Renal cortical epithelial cell (primary cell): ENCODE measurements at places on chromosomes 16 and 17. TPM values are rescaled to one million over a fixed set of nuclear protein-coding genes. Genes with fewer than 3 reads are reported as not detected.

CCDC40 gene
- total RNA-seq, result 1.4 and 23.4 TPM in 2 replicates

GRCh38 chr16:73878611-73879010 is 418.0 kb upstream of the PSMD7 start:
- peak; percentile 77 for DNase-seq

PIPOX gene
- total RNA-seq, result 0.94 TPM in 1 of 2 replicates, not detected in the other

- DNase-seq, result no peak
These were observed 52.4 kb upstream of the ETV4 start for GRCh38 chr17:43598357-43599045.

GRCh38 chr16:1335996-1336395 is 2.6 kb downstream of the BAIAP3 start:
- DNase-seq, result no peak

DRC7 gene
- 2.9 TPM in 1 of 2 replicates, not detected in the other for total RNA-seq

TPSD1 gene
- total RNA-seq, result not detected in 2 replicates

C16orf92 gene
- not detected in 2 replicates for total RNA-seq

HS3ST3A1 gene
- total RNA-seq, result 5.7 and 8.6 TPM in 2 replicates

NOG gene
- total RNA-seq, result 1.1 and 38.7 TPM in 2 replicates

HCRT gene
- total RNA-seq, result not detected in 2 replicates

DNA sequence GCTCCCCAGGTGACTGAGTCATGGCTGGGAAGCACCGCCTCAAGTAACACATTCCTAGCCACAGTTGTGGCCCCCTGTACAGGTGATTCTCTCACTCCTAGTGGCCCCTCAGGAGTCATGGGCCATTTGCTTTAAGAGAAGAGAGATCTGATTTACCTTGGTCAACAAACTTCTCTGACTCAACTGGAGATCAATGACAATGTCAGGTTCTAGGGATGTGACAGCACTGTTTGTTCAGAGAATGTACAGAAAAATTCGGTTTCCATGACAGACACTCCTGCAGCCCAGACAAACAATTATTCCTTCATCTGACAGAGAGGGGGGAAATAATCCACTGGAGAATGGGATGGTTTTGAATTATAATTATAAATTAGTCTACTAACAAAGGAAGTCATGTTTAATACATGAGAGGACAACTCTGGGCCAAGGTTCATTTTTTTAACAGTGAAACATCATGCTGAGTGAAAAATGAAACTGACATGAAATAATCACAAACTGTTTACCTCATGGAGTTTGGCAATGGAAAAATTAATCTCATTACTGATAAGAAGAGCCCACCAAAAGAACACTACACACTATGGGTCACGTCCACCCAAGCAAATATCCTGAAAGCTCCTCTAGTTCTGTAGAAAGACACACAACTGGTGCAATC is 9.7 kb downstream of the ERN1 start:
- DNase-seq, result no peak

GRCh38 chr16:57041182-57042156 is 50.9 kb upstream of the CPNE2 start:
- peak; percentile 36 for DNase-seq

DNA sequence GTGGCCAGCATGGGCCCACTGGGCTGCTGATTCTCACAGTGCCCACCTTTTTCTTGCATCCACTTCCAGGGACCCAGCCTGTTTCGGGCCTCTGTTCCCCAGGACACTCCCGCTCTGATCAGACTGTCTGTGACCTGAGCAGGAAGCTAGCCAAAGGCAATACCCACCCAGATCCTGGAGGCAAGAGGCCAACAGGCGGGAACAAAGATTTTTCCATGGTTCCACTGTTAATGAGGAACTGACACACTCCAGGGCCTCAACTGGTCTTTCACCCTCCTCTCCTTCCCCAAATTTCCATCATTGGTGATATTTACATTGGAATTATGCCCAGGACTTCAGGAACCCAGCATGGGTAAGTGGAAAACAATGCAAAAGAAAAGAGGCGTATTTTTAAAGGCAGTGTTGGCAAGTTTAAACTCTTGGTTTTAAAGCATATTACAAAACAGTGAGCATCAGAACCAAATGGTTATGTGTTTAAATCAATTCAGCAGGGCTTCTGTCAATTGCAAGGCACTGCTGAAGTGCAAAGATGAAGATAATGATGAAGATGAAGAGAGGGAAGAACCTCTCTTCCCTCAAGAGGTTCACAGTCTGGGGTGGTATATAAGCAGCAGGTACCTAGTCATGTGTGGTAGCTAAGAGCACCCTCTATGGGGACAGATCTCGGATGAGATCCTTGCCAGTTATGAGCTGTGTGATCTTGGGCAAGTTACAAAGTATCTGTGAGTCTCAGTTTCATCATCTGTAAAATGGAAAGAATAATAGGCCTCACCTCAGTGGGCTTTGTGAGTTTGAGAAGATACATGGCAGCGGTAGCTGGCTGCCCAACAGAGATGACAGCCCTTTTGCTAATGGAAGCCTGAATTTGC is 14.4 kb upstream of the ATP2A3 start:
- DNase-seq, result peak; percentile 42

DNA sequence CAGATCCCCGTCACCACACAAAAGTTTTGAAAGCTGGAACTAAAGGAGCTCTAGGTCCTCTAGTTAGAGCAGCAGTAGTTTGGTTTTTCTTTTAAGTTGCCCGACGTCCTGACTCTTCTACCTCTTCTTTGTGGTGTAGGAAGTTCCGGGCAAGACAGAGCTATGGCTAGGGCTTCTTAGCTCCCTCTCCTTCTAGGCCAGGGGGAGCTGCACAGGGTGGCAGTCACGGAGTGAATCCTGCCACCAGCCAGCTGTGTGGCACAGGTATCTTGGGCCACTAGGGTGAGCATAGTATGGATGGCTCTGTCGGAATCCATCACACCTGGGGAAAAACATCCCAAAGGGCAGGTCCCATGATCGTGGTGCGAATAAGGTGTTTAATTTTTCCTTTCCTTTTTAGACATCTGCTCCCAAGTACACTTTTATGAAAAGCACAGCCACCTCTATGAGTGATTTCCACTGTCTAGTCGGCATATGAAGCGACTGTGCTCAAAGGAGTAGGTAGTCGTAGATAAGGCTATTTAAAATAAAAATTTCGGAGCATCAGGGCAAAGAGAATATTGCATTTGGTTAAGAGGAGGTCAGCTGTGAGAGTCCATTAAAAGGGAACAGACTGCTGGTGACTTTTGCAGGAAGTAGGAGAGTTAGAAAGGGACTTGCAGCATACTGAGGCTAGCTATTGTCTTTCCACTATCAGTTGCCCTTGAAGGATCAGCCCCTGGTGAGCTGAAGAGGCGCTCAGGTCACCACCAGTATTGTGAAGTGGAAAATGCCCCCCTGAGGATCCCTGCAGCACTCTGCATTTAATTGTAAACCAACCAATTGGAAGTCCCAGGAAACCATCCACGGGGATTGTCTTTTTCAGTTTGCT is 2.1 kb downstream of the PRKCA start:
- DNase-seq, result no peak

GRCh38 chr16:23334950-23335349 is 32.8 kb downstream of the SCNN1B start:
- no peak for DNase-seq

FOXF1 gene
- not detected in 2 replicates for total RNA-seq

- DNase-seq, result peak; percentile 41
These were observed 21.4 kb upstream of the ABCC3 start for GRCh38 chr17:50613007-50613992.

KRTAP3-2 gene
- total RNA-seq, result not detected in 2 replicates

- no peak for DNase-seq
These were observed 841 bp upstream of the RAB5C start for GRCh38 chr17:42155614-42156045.
